ENCODE measurements at places on chromosomes 7 and 10.

DNA sequence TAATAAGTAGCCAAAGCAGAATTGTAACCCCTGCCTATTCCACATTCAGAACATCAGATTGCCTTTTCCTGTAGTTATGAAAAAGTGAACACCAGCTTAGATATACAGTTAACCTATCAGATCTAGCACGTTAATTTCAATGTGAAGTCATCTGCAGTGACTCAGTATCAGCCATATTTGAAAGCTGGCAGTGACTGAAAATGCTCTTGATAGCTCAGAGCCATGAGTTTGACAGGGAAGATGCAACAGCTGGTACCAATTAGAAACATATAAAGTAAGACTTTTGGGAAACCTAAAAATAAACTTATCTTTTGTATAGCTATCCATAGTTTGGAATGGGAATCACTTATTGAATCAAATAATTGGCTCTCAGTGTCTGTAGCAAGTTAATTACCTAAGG is 284.1 kb upstream of the NPSR1 start:
- DNase-seq, result no peak

- DNase-seq, result no peak
Measured at GRCh38 chr7:18357691-18358090, 137.9 kb upstream of the HDAC9 start.

DNA sequence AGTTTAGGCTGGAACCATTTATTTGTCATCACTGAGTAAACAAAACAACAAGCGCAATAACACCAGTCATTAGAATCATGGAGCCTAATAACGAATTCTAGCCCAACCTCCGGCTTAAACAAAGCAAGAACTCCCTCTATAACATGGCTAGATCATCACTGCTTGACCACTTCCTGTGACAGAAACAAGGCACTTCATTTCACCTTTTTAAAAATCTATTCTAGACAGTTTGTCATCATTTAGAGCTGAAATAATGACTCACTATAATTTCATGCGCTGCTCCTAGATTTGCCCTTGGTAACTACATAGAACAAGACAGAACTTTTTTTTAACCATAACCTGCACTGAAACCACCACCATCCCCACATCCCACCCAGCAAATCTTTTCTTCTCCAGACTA is 81.3 kb downstream of the OSBPL3 start:
- DNase-seq, result no peak

DNA sequence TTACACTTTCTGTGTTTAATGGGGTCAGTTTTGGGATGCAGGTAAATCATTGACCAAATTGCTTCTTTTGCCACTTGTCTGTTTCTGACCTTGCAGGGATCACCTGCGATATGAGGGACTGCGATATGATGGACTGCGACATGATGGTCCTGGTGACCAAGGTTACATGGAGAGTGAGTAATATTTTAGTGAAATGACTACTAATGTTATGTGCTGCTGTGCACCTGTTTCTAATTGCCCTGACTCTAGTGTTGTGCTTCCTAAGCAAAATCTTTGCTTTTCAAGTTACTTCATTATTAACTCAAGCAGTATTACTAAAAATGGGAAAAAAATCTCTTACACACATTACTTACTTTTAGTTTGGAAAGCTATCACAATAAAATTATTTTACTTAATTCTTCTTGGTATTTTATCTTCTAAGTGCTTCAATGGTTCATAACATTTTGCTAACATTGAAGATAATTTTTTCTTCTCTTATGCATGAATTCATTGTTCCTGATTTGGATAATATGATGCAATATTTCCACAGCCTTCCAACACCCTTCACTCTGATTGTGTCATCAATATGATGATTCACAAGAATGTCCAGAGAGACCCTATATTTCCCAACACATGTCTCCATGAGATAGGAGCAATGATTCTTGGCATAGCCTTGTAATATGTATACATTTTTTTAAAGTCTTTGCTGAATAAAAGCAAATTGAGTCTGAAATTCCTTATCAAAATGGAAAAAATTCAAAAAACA is 306.2 kb upstream of the AKR1E2 start:
- no peak for DNase-seq

DNA sequence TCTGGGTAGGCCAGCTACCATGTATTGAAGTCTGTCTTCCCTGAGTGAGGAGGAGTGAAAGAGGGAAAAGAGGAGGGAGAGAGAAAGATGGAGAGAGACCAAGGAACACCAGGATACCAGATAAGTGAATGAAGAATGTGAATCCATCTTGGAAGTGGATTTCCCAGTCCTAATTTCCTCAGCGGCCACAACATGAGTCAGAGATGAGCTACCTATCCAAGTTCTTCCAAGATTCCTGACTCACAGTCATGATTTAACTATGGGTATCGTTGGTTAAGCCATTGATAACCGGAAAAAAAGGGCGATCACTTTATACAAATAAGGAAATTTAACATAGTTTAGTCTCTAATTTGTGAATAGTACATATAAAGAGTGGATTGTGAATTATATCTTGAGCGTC is 561.8 kb downstream of the ATRNL1 start:
- DNase-seq, result no peak

- DNase-seq, result no peak
Measured at GRCh38 chr10:122112021-122112616, 123.2 kb downstream of the TACC2 start.

- no peak for DNase-seq
Measured at GRCh38 chr7:136976504-136977251, 108.2 kb downstream of the CHRM2 start.
